Mesangial cell (primary cell): ENCODE measurements at places on chromosomes 2 and 18. TPM values are rescaled to one million over a fixed set of nuclear protein-coding genes. Genes with fewer than 3 reads are reported as not detected.

Gene MITD1
- 11.5 and 14.8 TPM in 2 replicates for total RNA-seq

Gene FAM228A
- total RNA-seq = 0.51 TPM in 1 of 2 replicates, not detected in the other

Gene INHBB
- total RNA-seq = under 0.01 TPM in 1 of 2 replicates, not detected in the other

Gene LRP1B
- total RNA-seq = under 0.01 and 0.13 TPM in 2 replicates

Gene GKN2
- not detected in 2 replicates for total RNA-seq

Gene ACTR2
- 56.7 and 87.2 TPM in 2 replicates for total RNA-seq

Gene KATNAL2
- 0.98 and 3.0 TPM in 2 replicates for total RNA-seq
